A172 (cell line): ENCODE measurements at places on chromosomes 5 and 9.

- DNase-seq = no peak
These were observed 201.1 kb downstream of the PALM2AKAP2 start for GRCh38 chr9:109981091-109981490.

- DNase-seq = no peak
These were observed 122.4 kb downstream of the ADGRV1 start for GRCh38 chr5:90680921-90681563.

GRCh38 chr9:73200694-73201452 lies 49.2 kb downstream of the ANXA1 start:
- DNase-seq = peak; percentile 39

- DNase-seq = no peak
These were observed 279.2 kb downstream of the NSG2 start for GRCh38 chr5:174324680-174325079.

DNA sequence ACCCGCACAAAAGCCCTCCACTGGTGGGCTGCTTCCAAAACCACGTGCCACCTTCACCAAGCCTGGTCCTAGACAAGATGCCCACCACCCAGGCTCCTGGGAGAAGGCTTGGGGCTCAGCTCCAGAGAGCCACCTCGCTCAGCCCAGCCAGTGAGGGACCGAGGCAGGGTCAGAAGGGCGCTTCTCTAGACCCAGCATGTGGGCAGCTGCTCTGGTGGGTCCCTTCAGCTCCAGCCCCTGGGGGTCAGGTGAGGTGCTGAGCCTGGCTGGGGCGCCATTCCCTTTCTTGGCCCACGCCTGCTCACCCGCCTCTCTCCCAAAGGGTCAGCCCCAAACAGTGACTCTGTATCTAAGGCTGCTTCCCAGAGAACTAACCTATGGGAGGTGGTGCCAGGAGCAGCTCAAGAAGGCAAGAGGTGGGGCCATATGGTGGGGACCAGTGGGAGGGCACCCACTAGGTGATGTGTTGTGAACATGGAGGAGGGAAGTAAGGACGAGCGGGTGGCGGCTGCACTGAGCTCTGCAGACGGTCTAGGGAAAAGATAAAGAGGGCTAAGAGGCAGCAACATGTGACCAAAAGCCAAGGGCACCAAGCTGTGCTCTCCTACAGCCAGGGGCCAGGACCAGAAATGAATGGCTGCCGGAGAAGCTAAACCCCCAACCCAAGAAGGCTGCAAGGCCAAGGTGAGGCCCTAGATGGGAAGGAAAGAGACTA lies 79.3 kb downstream of the CAMSAP1 start:
- no peak for DNase-seq

GRCh38 chr5:27876071-27876470 lies 837.7 kb upstream of the CDH9 start:
- peak; percentile 19 for DNase-seq

DNA sequence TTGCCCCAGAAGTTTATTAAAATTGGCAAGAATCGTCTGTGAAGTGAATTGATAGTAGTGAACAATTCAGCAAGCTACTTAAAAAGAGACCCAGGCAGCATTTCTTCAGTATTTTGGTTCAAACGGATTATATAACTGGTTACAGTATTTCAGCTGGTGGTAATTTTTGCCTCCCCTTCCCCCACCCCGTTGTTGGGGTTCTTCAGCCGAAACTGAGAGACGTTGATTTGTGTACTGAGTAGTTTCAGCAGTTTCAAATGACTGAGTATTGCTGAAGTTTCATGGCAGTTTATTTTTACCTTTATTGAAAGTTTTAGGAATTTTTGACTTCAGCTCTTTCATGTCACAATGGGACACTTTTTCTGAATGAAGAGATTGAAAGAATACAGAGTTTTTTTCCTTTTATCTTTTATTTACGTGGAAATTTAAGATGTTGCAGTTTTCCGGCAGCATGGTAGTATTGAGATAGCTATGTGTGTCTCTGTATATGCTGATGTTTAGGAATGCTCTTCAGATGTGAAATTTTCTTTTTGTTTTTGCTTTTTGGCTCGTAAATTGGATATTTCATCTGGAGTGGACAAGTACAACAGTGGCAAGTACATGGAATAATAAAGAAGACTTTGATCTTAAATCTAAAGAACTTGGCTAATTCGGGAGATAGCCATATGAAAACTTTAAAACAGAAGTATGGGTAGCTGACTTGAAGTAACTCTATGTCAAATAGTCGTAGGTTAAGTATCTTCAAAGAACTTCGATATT lies 1.9 kb downstream of the GPBP1 start:
- no peak for DNase-seq

DNA sequence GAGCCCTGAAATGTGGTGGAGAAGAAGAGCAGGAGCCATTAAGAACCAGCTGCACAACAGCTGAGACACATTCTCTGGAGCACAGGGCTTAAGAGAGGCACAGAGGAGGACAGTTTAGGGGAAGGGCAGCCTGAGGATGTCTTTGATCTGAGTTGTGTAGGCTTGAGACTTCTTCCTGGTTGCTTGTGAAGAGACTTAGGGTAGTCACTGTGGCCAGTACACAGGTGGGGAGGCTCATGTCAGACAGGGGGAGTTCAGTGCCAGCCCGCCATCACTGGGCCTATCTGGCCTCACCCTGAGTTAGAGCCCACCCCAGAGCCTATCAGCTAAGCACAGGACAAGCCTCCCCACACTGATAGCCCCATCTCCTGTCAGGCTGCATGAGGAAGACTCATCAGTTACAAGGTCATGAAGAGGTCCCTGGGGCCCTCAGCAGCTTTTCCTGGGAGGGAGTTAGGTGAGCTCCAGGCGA lies 19.8 kb downstream of the SLC22A4 start:
- no peak for DNase-seq

GRCh38 chr9:129247285-129248153 lies 69.5 kb upstream of the IER5L start:
- no peak for DNase-seq
